ENCODE measurements at places on chromosomes 2 and 18. TPM values are rescaled to one million over a fixed set of nuclear protein-coding genes. Genes with fewer than 3 reads are reported as not detected.

Gene SOCS6
- 21.9 TPM for polyA plus RNA-seq

Gene G6PC2
- polyA plus RNA-seq, result not detected

Gene COLEC11
- polyA plus RNA-seq, result 1.7 TPM

Gene EGR4
- not detected for polyA plus RNA-seq

Gene CKAP2L
- 1.5 TPM for polyA plus RNA-seq

Gene C2orf42
- polyA plus RNA-seq, result 14.4 TPM
